ENCODE measurements at places on chromosomes 12 and 14.

DNA sequence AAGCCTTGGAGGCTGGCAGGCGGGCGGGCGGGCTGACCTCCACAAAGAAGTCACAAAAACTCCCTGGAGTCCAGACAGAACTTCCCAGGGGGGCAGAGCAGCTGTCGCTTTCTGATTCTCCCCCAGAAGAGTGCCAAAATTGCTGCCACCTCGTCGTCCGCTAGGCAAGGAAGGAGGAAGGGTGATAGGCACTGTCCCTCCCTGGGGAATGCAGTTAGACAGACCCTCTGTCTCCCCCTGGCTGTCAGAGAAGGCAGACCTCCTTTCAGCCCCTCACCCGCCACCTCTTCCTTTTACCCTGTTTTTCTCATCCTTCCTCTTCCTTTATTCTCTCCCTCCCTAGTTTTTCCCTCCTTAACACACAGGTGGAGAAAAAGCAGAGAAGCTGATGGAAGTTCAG is 18.7 kb downstream of the GRIN2B start:
- peak; percentile 50 for DNase-seq

DNA sequence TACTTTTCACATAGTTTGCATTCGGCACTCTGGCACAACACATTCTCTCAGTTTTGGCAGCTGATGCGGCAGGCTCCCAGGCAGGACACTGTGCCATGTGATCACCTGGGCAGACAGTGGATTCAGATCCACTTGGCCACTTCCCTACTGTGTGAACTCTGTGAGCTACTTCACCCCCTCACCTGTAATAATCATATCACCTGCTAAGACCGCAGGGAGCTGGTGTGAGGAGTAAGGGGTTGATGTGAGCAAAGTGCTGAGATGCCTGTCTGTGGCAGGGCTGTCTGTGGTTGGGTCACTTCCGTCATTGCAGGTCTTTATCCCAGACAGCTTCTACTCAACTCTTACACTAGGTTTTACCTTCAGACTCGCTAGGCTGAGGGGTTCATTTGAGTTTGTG is 50.4 kb upstream of the AMN start:
- no peak for DNase-seq

- DNase-seq, result peak; percentile 67
Observed at GRCh38 chr12:131831635-131832041, 3.4 kb downstream of the MMP17 start.

DNA sequence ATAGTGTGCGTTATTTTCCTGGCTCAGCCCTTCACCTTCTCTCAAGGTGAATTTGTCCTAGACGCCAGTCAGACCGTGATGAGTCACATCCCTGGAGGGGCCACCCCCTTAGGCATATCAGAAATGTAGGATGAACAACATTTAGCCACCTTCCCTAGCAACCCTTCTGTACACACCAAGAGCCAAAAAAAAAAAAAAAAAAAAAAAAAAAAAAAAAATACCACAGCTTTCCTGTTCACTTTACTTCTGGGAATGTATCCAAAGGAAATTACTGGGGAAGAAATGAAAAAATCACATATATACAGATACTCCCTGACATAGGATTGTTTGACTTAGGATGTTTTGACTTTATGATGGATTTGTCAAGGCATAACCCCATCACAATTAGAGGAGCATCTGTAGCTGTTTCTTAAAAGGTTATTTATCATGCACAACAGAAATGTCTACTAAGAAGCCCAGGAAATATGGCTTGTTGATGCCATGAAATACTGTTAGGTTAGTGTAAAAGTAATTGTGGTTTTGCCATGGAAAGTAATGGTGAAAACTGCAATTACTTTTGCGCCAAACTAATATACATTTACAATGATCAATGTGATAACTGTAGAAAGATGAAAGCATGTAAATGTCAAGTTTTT is 68.2 kb upstream of the BDKRB2 start:
- no peak for DNase-seq

- no peak for DNase-seq
Observed at GRCh38 chr12:122495258-122495657, 5.5 kb downstream of the ZCCHC8 start.

DNA sequence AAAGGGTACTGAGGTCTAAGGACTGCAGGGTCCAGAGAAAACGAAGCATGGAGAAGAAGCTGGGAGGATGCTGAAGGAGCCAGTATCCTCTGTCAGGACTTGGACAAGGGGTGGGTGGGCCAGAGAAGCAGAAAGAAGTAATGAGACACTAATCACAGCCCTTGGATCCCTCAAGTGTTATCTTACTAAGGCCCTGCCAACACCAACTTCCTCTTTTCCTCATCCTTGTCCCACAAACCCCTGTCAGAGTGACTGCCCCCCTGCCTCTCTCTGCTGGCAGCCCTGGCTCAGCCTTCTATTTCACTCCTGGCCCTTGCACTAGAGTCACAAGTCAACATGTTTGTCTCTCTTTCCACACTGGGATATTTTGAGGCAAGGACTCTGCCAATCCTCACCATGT is 3.8 kb upstream of the ASIC1 start:
- DNase-seq, result peak; percentile 10

GRCh38 chr14:72830356-72830755 is 63.5 kb downstream of the DPF3 start:
- no peak for DNase-seq

- DNase-seq, result no peak
Observed at GRCh38 chr14:93163564-93163963, 21.1 kb downstream of the MOAP1 start.

- DNase-seq, result no peak
Observed at GRCh38 chr14:31530136-31530535, 31.1 kb upstream of the NUBPL start.

All from Ammon's horn (tissue), 1 donor.